ENCODE measurements at places on chromosomes 11 and 22.
A peak's percentile ranks its signal among the peaks of the same experiment; 100 is the strongest.

- DNase-seq, result no peak
Observed at GRCh38 chr11:119434591-119435330, 11.8 kb upstream of the THY1 start.

- peak; percentile 6 for DNase-seq
Observed at GRCh38 chr11:107263844-107264563, 193.6 kb downstream of the CWF19L2 start.

- no peak for DNase-seq
Observed at GRCh38 chr11:3642071-3642951, 519 bp upstream of the ART5 start.

- no peak for DNase-seq
Observed at GRCh38 chr22:50140615-50141014, 29.9 kb upstream of the PANX2 start.

DNA sequence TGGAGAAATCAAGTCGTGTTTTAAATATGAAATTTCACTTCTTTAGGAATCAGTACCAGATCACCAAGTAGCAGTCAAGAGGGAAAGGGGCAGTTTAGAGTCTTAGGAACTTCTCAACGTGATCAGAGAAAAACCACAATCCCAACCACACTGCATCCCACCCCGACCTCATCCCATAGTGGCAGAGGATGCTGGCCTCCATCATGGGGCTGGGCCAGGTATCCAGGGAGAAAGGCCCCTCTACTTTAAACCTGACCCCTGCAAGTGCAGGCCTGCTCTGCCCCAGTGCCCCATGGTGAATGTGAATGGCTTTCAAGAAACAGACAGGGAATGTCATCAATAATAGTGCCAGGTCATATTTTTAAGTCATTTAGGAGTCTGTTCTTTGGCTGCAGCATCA, 12.1 kb downstream of the CHST1 start:
- no peak for DNase-seq

DNA sequence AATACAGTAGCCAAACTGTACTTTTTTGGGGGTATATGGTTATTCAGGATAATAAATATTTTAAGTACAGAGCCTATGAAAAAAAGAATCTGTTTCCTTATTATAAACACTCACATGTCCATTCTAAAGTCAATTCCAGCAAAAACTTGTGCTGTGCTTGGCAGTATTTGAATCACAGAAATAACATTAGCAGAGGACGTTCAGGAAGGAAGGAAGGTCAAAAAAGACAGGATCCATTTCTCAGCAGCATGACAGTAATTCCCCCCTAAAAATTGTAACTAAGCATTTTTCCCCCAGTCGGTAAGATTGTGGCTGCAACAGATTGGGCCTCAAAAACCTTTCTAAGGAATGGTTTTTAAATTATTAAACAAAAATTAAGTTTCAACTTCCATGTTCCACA, 124.8 kb downstream of the ATG16L2 start:
- no peak for DNase-seq

DNA sequence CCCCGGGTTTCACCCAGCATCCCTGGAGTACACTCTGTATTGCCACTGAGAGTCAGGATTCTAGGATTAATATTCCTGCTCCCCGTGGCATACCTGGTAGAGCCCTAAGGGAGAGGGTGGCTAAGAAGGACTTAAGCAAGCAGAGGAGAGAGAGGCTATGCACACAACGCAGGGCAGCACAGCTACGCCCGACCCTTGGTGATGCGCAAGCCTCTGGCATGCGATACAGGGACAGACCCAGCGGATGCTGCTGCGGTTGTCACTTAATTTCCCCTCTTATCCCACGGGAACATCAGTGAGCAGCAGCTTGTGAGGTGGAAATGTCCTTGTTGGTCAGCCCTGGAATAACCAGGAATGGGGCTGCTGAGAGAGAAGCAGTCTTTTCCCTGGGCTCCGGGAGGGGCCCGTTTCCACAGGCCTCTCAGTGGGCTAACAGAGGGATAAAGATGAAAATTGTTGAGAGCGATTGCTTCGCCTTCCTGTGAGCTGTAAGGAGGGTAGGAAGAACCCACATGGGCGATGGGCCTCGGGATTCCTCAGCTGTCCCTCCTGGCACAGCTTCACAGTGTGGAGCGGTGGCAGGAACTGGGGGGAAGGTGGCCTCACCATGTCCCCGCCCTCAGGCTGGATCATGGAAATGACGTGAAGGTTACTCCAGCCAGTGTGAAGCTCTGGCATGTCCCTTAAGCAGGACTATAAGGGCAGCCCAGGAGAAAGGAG, 48.4 kb upstream of the RAB1B start:
- no peak for DNase-seq

DNA sequence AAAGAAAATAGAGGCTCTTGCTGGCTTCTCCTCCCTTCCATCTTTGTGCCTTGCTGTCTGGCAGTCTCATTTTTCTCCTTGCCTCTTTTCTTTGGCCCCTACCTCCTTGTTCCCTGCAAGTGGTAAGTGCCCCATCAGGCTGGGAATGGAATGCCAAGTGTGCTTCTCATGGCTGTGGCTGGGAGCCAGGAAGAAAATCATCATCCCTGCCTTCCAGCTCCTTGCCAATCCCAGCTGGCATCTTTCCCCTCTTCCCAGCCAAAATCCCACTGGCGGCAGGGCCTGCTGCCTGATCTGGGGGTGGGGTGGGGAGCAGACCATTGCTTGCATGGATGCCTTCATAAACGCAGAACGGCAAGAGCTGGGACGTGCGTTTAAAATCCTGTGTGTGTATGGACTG, 27.0 kb upstream of the SLC25A18 start:
- DNase-seq, result no peak

DNA sequence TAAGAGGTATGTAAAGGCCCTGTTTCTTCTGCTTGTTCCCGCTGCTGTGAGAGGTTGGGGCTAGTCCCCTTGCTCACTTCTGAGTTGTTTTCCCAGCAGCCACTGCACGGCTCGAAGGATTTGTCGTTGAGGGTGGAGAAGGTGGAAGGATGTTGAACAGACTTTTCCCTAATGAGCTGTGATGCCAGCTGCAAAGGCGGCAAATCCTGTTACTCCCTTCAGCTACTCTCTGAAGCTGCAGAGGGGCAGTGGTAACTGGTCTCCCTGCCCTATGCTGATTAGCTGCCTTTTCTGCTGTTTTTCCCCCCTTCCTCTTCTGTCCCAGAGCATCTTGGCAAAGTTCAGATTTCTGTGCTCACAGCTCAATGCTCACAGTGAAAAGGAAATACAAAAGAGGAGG, 90.4 kb upstream of the SLC25A18 start:
- no peak for DNase-seq

GRCh38 chr11:61254403-61255025, 13.5 kb downstream of the PGA5 start:
- DNase-seq, result peak; percentile 63

- no peak for DNase-seq
Observed at GRCh38 chr11:10623797-10624761, 55.6 kb upstream of the LYVE1 start.

- DNase-seq, result no peak
Observed at GRCh38 chr11:56916587-56916986, 72.1 kb upstream of the OR5AK2 start.

DNA sequence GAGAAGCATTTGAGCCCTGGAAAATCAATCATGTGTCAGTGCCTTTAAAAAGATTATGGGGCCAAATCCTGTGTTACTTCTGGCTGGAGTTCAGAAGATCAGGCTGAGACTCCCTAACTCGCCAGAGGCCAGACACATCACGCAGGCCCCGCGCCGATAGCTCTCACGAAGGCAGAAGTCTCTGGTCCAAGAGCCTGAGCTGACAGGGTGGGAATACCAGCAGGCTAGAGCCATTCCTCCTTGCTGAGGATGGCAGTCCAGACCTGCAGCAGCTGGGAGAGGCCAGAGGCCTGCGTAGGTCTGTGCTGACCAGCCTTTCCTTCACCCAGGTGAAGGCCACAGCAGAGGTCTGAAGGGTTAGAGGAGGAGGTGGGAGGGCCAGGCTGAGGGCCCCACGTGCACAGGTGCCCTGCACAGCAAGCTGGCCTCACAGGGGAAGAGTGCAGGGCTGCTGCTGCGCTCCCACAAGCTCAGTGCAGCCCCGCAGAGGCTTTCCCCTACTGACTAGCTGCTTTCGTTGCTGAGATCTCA, 52.9 kb downstream of the ST14 start:
- peak; percentile 4 for DNase-seq

GRCh38 chr11:27514558-27514957, 8.0 kb upstream of the LIN7C start:
- no peak for DNase-seq

- no peak for DNase-seq
Observed at GRCh38 chr11:94658386-94658785, 91.2 kb downstream of the PIWIL4 start.

- no peak for DNase-seq
Observed at GRCh38 chr11:126114486-126115126, 51.9 kb upstream of the CDON start.

GRCh38 chr11:80980227-80980626, 1539.4 kb upstream of the TENM4 start:
- DNase-seq, result no peak

GRCh38 chr11:102313238-102313940, 3.9 kb upstream of the BIRC3 start:
- DNase-seq, result no peak

GRCh38 chr11:43790444-43790794, 90.2 kb upstream of the ALKBH3 start:
- DNase-seq, result no peak

- no peak for DNase-seq
Observed at GRCh38 chr11:66112601-66113499, 42.8 kb downstream of the PACS1 start.

DNA sequence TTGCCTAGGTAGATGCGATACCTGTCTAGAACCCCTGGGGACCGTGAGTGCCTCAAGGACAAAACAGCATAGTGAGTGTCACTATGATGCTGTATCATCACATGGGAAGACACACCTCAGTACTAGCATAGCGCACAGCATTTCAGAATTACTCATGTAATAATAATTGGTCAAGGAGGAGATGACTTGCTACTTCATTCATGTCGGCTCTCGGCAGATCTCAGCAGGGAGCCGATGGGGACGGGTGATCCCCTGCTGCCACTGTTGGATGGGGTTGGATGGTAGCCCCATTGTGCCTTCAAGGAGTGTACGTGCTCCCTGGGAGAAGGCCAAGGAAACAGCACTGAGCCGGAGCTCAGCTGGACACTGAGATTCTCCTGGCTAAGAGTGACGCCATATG, 186.9 kb downstream of the EFCAB6 start:
- no peak for DNase-seq

DNA sequence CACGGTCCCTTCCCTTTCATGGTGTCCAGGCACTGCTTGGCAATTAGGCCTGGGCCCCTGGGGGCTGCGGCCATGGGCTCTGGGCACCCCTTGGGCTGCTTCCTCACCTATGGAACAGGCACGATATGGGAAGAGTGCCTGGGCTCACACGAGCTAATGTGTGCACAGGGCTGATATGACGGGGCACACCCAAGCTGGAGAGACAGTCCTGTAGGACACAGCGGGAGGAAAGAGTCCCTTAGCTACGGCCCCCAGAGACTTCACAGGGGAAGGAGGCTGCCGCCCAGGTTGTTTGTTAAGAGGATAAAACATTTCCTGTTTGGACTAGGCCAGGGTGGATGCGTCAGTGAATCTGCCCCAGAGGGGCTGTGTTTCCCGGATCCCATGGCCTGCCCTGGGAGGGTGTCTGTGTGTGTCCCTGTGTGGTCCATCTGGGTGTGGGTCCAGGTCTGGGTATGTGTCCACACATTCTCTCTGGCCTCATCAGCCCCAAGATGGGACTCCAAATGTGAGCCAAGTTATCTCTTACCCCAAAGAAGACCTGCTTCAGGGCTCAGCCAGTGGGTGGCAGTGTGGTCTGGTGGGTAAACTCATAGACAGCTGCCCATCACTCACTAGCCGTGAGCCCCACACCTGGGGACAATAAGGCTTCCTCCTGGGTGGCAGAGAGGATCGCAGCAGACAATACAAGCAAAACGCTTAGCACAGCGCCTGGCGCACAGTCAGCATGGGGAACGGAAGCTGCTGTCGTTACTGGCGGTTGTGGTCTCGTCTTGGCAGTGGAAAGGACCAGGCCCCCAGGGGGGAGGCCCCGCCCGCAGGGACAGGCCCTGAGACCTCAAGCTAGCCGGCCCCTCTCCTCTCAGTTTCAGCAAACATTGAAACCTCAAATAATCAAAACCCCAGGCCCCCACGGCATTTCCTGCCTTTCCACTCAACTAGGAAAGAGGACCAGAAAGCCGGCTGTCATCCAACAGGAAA, 3.2 kb upstream of the EMID1 start:
- peak; percentile 96 for DNase-seq

GRCh38 chr22:32518381-32518780, 43.8 kb downstream of the FBXO7 start:
- DNase-seq, result no peak

DNA sequence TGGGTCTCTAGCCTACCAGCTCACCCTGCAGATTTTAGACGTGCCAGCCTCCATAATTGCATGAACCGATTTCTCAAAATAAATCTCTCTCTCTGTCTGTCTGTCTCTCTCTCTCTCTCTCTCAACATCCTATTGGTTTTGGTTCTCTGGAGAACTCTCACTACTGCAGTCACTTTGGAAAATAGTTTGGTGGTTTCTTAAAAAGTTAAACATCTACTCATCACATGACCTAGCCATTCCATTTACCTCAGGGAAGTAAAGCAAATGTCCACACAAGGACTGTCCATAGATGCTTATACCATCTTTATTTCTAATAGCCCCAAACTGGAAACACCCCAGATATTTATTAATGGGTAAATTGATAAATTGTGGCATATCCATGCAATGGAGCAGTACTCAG, 119.5 kb downstream of the SNX19 start:
- no peak for DNase-seq
